ENCODE measurements at places on chromosomes 7 and 10. TPM values are rescaled to one million over a fixed set of nuclear protein-coding genes. Genes with fewer than 3 reads are reported as not detected.

Gene OR9A2
- total RNA-seq, result not detected

Gene OR2F2
- not detected for total RNA-seq

Gene TMEM229A
- total RNA-seq, result not detected

Gene GLUD1
- 132 TPM for total RNA-seq

Gene DYNC1I1
- 43.3 TPM for total RNA-seq

Gene LEP
- total RNA-seq, result not detected

Gene NCF1
- total RNA-seq, result not detected

Gene CLDN3
- not detected for total RNA-seq

Gene NKX1-2
- not detected for total RNA-seq

Gene TMEM225B
- total RNA-seq, result 1.1 TPM

Gene LIPK
- not detected for total RNA-seq

Gene INA
- total RNA-seq, result 2.5 TPM

Gene TCERG1L
- not detected for total RNA-seq

Gene DPP6
- not detected for total RNA-seq

DNA sequence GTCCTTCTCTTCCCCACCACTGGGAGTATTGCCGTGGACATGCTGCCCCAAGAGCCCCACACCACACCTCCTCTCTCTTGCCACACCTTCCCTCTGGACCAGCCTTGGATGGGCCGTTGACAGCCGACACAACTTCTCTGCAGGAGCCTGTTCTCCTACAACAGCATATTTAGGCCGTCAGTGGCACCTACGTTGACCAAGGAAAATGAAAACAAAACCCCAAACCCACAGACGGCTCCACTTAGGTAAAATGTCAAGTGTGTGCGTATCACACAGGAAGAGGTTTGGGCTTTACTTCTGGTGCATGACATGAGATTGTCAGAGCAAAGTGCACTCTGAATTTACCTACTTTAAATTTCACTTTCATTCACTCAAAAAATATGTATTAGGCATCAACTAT, 246.6 kb downstream of the ZMYND11 start:
- no peak for DNase-seq

DNA sequence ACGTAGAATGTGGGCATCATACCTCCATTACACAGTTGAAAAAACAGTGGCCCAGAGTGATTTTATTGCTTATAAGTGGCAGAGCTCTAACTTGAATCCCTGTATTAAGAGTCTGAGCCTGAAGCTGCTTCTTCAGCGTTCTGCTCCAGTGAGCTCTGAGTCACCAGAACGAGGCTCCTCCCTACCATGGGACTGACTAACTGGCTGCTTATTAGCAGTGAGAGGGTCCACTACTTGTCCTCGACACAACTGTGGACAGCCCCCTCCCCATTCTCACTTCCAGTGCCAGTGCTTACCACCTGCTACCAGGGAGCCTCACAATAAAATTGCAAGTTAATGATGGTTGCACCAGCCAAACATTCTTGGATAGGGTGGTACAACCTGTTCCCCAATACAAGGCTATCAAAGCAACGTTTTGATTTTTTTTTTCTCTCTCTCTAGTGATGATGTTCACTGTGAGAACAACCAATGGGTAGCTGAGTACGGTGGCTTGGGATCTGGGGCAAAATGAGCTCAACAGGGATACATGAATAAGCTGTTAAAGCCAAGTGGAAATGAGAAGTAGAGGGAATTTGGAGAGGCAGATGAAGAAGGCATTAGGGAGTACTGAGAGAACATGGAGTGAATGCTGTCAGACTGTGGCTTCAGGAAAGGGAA, 2.7 kb upstream of the NRG3 start:
- no peak for DNase-seq

GRCh38 chr10:133110133-133110532, 22.4 kb downstream of the ADGRA1 start:
- no peak for DNase-seq

- DNase-seq, result no peak
Measured at GRCh38 chr7:83414947-83415346, 234.0 kb downstream of the SEMA3E start.

DNA sequence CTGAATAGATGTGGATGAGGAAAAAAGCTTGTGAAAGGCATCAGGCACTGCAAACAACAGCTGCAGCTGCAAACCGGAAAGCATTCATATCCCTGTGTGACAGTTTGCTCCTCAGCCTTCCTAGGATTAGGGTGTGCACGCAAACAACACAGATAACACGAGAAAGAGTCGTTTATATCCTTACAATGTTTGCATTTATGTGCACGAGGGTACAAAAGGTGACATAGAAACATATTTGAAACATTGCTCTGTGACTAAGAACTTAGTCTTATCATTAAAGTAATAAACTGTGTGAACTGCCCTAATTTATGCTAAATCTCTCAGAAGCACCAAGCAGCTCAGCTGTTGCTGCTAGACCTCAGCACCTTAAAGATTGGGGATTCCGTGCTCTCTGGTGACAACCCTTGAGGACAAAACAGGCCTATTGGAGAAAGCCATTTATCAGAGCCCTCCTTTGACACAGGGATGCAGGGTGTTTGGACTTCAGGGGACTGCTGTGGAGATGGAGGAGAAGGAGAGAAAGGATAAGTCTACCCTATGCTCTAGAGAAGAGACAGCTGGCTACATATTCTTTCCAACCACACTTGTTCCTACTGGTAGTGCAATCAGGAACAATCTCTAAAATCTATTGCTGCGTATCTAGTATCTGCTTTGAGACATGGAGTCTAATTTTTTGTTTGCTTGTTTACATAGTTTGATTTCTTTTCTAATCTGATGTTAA, 176.2 kb downstream of the GNAT3 start:
- DNase-seq, result no peak

GRCh38 chr10:71396084-71396710, 523 bp upstream of the CDH23 start:
- DNase-seq, result peak; percentile 69

DNA sequence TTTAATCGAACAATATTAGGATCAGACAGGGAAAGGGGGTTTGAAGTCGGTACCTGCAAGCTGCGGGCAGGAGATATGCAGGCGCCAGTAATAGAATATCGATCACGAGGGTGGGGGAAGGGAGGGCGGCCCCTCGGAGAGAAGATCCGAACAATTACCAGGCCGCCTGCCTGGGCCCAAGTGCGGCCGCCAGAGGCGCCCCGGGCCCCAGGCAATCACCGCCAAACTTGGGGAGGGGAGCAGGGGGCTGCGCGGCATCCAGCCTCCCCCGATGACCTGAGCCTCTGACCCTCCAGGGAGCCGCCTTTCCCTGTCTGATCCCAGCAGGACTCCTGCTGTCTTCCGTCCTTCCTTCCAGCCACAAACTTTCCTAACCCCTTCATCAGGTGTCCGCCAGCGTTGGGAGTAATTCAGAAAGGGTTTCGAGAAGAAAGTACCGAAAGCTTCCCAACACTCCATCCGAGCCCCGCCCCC, 1.1 kb downstream of the NKX1-2 start:
- no peak for DNase-seq

DNA sequence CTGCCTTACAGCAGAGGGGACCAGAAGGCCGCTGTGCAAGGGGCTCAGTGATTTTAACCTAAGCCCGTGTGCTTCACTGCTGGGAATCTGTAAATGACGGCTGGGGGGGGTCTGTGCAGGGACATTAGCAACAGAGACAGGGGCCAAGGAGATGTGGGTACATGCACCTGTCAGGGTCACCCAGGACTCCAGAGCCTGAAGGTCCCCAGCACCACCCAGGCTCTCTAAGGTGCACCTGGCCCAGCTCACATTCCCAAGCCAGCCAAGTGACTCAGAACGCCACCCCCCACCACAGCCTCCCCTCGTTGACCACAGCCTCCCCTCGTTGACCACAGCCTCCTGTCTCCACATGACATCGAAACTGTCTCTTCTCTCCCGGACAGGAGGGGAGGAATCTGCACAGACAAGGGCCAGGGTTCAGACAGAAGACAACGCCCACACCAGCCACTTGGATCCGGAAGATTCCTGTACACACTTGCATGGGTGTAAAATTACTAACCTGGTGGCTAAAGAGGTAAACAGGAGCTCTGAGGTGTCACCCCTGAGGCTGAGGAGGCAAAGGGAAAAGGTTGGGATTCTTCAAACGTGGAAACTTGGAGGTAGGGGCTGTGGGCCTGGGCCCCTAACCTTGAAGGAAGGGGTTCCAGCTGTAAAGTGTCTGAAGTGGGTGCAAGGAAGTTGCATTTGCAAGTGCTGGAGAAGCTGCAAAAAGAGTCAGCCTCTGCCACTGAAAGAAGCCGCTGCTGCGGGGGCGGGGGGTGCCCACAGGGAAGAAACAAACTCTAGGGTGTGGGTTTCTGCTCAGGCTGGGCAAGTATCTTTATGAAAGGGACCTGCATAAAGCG, 27.0 kb downstream of the CALML3 start:
- no peak for DNase-seq

DNA sequence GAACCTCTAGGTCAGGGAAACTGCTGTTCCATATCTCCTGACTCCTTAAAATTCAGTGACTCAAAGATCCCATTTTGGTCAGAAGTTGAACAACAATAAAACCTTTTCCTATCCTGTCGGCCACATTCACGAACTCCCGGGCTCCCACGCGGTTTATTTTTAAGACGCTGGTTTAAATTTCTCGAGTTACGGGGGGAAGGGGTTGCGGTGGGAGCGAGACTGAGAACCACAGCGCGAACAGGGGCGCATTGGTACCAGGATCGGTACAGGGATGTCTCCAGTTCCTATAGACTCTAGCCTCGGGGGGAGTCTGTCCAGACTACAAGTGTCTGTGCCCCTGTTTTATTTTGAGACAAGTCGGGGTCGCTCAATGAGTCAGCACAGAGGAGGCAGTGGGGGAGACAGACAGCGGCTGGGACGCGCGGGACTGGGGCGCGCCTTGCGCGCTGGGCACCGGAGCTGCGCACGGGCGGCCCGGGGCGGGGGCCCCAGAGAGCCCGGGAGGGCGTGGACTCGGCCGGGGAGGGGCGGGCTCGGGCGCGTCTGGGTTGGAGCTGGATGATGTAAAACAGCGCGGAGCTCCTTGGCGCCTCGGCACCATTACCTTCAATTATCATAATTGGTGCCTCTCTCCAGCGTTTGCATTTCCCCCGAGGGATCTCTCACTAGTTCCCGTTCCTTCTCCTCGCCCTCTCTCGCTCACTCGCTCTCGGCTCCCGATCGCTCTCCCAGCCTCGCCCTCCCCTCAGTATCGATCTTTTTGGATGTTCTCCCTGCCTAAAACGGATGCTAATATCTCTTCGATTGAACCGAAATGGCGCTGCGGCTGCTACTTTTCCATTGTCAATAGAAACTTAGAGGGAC, 8.7 kb upstream of the BAMBI start:
- peak; percentile 87 for DNase-seq

DNA sequence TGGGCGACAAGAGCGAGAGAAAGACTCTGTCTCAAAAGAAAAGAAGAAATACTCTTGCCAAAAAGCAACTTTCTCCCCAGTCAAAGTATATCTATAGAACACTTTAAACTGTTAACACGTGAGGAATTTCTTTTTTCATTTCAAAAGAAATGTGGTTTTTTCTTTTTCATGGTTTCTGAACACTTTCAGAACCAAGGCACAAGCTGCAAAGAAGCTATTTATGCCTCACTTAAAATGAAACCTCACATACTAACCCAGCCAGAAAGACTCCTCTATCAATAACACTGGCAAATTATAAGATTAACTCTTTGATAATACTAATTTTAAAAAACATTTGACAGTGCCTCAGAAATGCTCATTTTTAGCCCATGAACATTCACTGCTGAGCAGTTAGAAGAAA, 20.9 kb downstream of the TBX20 start:
- no peak for DNase-seq

DNA sequence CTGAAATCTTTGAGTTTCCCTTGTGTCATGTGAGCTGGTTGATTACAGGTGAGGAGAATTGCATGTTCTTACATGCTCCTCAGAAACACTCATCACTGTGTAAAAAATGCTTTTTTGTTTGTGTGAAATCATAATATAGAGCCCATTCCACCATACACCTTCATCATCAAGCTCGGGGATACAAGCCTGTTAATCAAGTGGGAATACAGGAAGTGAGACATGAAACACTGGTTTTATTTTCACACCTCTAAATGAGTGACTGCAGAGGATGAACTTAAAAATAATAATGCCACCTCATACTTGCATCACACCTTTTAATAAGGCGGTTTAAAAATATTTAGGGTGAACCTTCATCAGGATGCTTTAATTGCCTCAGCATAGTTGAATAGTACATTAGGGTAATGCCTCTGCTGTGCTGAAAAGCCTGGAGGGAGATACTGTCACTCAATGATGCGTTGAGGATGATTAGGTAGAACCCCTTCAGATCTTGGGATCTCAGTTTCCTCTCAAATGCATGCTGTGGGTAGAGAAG, 164.6 kb downstream of the AUTS2 start:
- no peak for DNase-seq

DNA sequence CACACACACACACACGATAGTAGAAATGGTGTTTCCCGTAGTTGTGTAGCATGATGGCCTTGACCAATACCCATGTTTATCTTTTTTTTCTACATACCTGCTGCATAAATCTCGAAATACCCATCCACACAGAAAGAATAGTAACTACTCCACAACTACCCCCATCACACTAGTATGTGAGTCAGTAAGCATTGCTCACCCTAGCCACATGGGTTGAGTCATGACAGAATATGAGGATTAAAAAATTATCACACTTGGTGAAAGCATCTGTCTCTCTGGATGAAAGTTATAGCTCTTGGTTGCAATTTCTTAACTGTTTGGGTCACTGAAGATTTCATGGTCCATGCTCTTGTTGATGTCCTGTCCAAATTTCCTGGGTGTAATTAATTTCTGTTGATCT, 103.4 kb upstream of the MDFIC start:
- no peak for DNase-seq

- DNase-seq, result no peak
Measured at GRCh38 chr10:116741391-116742351, 695 bp downstream of the HSPA12A start.

DNA sequence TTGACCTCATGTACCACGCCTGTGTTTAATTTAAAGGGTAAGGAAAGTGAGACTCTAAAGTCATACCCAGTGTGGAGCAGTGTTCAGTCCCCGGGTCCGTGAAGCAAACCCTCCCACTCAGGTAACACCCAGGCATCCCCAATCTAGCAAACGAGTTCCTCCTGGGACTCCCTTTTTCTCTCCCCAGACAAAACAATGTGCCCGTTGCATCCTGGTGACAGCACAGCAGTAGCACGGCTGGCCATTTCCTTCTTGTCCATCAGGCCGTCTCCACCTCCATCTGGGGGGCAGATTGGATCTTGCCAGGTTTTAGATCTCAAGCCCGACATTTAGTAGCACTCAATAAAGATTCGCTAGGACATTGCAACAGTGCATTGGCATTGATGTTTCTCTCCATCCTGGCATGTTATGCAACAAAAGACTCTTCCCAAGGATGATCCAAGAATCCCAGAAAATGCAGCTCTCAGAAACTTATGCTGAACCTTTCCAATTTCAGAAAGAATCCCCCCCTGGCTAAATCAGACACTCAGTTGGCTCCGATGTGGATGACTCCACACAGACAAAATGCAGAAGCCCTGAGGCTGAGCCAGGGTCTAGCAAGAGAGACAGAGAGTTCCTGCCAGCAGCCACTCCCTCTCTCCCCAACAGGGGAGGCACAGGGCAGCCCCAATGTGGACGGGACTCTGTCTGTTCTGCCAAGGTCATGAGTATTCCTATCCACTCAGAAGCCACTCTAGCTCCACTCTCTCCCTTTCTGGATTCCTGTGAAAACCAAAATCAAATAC, 274.5 kb upstream of the MGMT start:
- no peak for DNase-seq

GRCh38 chr10:96919785-96920430, 87.8 kb downstream of the LCOR start:
- no peak for DNase-seq

GRCh38 chr10:131678171-131678570, 222.6 kb upstream of the PPP2R2D start:
- DNase-seq, result no peak

GRCh38 chr7:154532771-154533170, 470.2 kb downstream of the PAXIP1 start:
- DNase-seq, result no peak

- DNase-seq, result no peak
Measured at GRCh38 chr10:96608805-96609204, 22.0 kb upstream of the TM9SF3 start.
